ENCODE measurements at places on chromosomes 5 and 9. TPM values are rescaled to one million over a fixed set of nuclear protein-coding genes. Genes with fewer than 3 reads are reported as not detected.

Gene SLCO4C1
- total RNA-seq: 3.9 TPM

DNA sequence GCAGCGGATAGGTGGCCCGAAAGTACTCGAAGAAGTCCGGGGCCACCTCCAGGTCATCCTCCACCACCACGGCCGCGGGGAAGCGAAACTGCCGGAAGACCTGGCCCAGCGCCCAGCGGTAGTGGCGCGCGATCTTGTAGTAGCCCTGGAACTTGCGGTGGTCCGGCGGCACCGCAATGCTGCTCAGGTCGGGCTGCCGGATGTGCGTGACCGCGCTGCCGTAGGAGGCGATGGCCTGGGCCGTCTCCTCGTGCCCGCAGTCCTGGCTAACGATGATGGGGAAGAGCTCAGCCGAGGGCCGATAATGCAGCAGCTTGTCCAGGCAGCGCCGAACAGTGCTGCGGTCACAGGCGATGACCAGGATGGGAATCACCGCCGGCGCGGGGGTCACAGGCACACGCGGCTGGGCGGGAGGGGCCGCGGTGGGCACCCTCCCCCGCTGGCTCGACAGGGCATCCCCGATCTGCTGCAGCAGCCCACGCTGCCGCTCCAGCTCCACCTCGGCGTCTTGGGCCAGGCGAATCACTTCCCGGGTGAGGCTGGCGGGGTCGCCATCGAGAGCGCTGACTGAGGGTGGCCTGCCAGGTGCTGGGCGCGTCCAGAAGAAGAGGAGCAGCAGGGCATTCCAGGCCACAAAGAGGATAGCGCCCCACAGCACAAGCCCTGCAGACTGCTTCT lies 10.2 kb downstream of the MGAT1 start:
- H3K27me3 ChIP-seq: no peaks in the 10 kb centered on the region
- H3K4me3 ChIP-seq: no peak overlapping the region
- DNase-seq: no peak
- no peak overlapping the region for H3K27ac ChIP-seq
- no peaks in the 10 kb centered on the region for H3K36me3 ChIP-seq

GRCh38 chr5:18394443-18394804 lies 760.2 kb downstream of the TAF11L14 start:
- no peak overlapping the region for H3K4me3 ChIP-seq
- DNase-seq: no peak
- H3K27ac ChIP-seq: peak overlapping the region; percentile 23
- H3K27me3 ChIP-seq: no peaks in the 10 kb centered on the region

DNA sequence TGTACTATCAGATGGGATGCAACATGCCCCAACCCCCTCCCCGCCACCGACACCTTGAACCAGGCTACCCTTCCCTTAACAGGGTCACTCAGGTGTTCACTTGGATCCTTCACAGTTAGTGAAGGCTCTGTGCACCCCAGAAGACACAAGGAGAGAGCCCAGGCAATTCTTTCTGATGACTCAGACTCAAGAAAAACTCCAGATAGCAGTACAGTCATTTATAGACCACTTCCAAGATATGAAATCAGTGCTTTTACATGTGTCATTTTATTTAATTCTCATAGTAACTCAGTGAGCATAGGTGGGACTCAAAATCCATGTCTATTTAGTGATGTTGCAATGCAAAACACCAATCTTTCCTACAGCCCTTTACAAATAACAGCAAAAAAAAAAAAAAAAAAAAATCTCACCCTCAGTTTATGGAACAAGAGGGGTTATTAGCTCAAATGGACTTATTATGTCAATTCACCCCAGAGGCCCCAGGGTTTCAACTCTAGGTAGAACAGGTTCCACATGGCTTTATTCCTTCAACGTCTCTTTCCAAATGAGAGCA lies 71.9 kb downstream of the FOXD1 start:
- H3K27ac ChIP-seq: no peak overlapping the region
- H3K27me3 ChIP-seq: peaks cover 3% of the 10 kb centered on the region
- H3K36me3 ChIP-seq: no peaks in the 10 kb centered on the region
- no peak overlapping the region for H3K4me3 ChIP-seq

GRCh38 chr9:107020040-107020530 lies 157.1 kb downstream of the ZNF462 start:
- H3K27me3 ChIP-seq: peaks cover 5% of the 10 kb centered on the region
- H3K4me1 ChIP-seq: peaks cover 10% of the 10 kb centered on the region
- H3K4me3 ChIP-seq: no peak overlapping the region
- H3K36me3 ChIP-seq: peaks cover 14% of the 10 kb centered on the region
- H3K27ac ChIP-seq: no peak overlapping the region

GRCh38 chr9:16367605-16368231 lies 502.8 kb downstream of the BNC2 start:
- H3K4me1 ChIP-seq: peaks cover 10% of the 10 kb centered on the region
- no peak overlapping the region for H3K4me3 ChIP-seq
- H3K27ac ChIP-seq: no peak overlapping the region
- H3K36me3 ChIP-seq: no peaks in the 10 kb centered on the region
- H3K27me3 ChIP-seq: no peaks in the 10 kb centered on the region

GRCh38 chr5:175711472-175712312 lies 53.8 kb downstream of the HRH2 start:
- H3K4me1 ChIP-seq: no peaks in the 10 kb centered on the region
- peaks cover 8% of the 10 kb centered on the region for H3K36me3 ChIP-seq
- H3K4me3 ChIP-seq: no peak overlapping the region
- DNase-seq: no peak
- no peak overlapping the region for H3K27ac ChIP-seq
